H4 (cell line): ENCODE measurements at places on chromosomes 3 and 15. TPM values are rescaled to one million over a fixed set of nuclear protein-coding genes. Genes with fewer than 3 reads are reported as not detected.

SLC51A gene
- total RNA-seq: not detected in 2 replicates

IL16 gene
- total RNA-seq: 0.06 and 0.17 TPM in 2 replicates

ZNF80 gene
- total RNA-seq: not detected in 2 replicates

TPM1 gene
- total RNA-seq: 375 and 436 TPM in 2 replicates

BFSP2 gene
- total RNA-seq: not detected in 2 replicates

GABRR3 gene
- total RNA-seq: not detected in 2 replicates

ATP6V1A gene
- 52.5 and 73.4 TPM in 2 replicates for total RNA-seq

PLOD2 gene
- 130 and 189 TPM in 2 replicates for total RNA-seq

CLDN18 gene
- total RNA-seq: not detected in 2 replicates

SCAANT1 gene
- not detected in 2 replicates for total RNA-seq
